Stimulated activated CD8-positive, alpha-beta memory T cell treated with anti-CD3 and anti-CD28 coated beads, Interleukin-15, amount 100 ng/mL, for 1 hour (primary cell): ENCODE measurements at places on chromosomes 6 and 20.

- no peak for DNase-seq
These were observed 20.2 kb downstream of the ADNP start for GRCh38 chr20:50911030-50911429.

- no peak for DNase-seq
These were observed 745.1 kb upstream of the MARCKS start for GRCh38 chr6:113112086-113112485.

- no peak for DNase-seq
These were observed 29.3 kb upstream of the PRDM1 start for GRCh38 chr6:106056746-106057390.

DNA sequence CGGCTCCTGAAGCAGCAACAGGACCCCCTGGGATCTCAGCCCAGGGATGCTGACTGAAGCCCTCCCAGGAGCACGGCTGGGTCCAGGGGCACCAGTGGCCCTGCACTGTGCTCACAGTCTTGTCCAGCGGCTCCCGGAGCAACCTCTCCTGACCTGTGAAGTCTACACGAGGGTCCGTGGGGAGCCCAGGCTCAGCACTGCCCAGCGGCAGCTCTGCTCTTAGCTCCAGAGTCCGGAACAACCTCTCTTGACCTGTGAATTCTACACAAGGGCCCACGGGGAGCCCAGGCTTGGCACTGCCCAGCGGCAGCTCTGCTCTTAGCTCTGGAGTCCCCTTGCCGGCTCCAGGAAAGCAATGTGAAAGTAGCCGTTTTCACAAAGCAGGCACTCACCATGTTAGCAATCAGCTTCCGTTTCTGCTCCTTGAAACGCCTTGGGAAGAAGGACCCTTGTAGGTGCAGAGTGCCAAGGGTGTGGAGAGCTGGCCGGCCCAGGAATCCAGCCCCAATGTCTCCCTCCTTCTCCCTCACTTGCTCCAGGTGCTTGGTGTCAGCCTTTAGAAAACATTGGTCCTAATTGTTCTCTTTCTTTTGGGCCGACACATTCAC, 310.9 kb downstream of the CDH4 start:
- no peak for DNase-seq

- no peak for DNase-seq
These were observed 862 bp downstream of the UCKL1 start for GRCh38 chr20:63955281-63955826.

DNA sequence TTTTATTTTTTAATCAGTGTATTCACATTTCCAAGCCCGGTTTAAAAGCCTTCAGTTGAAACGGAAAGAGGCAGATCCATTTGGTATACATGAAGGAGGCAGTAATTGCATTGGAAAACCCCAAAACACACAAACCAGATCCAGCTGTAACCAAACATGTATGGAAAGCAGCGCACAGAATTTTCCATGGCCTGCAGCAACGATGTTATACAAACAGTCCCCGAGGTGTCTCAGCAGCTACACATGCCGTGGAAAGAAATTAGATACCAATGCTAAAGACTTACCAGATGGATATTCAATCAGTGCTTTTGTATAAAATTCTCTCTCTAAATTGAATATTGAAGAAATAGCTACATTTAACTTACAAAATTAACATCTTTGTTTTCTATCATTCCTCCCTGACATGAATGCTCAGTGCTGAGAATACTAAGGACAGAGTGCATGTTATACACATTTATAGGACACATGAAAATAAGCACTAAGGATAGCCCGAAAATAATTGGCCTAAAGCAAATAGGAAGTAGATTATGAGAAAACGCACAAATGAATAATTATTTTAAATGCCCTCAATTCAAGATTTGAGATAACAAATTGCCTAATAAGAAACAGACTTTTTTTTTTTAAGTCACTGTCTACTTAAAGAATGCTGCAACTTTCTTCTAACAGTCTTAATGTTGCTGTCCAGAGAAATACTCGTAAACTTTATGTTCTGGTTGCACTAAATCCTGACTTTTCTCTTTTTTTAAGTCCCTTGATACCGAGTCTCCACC, 713.1 kb downstream of the HDGFL1 start:
- DNase-seq, result no peak

- no peak for DNase-seq
These were observed 49.1 kb upstream of the PLCB1 start for GRCh38 chr20:8082989-8083388.

DNA sequence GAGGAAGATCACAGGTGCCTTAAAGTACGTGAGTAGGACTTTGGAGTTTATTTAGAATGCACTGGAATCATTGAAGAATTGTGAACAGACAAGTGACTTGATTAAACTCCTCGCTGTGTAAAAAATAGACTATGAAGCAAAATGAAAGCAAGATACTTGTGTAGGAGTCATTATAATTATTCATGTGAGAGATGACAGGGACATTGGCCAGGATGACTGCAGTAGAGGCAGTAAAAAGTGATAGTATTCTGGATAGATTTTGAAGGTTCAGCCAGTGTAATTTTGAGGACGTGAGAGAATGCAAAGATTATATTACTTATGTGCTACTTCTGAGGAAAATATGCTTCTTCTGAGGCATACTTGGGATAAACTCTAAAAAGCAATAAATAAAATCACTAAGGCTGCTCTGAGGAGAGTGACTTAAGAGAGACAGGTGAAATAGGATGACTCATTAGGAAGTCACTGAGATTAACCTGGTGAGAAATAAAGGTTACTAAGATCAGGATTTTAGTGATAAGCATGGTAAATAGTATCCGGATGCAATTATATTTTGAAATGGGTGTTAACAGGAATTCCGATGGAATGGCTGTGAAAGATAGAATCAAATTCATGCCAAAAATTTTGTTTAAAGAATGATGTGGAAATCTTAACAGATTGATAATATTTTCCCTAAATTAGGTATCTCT, 202.0 kb downstream of the CENPW start:
- DNase-seq, result no peak

DNA sequence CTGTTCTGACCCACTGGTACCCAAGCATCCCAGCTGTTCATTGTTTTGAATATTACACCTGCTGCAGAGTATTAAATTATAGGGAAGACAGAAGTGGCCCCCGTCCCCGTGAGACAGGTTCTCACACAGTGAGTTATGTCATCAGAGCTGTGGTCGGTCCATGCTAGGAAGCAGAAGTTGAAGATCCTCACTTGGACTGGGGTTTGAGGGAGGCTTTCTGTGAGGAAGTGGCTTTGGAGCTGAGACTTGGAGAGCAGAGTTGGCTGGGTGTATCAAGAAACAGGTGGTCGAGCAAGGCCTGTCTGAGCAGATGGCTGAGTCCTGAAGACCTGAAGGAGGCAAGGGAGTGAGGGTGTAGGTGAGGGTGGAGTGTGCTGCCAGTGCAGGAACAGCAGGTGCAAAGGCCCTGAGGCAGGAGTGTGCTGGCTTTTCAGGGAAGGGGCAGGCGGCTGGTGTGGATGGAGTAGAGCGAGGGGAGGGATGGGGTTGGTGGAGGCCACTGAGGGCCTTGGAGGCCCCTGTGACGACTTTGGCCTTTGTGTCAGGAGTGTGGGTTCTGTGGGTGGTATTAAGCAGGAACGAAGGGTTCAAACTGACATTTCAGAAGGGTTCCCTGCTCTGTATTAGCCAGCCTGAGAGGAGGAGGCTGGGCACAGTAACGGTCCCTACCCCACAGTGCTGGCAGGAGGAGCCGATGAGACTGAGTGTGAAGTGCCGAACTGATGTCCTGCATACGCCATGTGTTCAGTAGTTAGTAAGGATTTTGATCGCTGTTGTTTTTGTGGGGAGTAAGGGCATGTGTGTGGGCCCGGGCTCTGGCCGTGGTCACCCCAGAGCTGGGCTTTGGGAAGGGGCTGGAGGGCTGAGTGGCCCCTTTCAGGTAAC, 11.8 kb downstream of the SRC start:
- no peak for DNase-seq

DNA sequence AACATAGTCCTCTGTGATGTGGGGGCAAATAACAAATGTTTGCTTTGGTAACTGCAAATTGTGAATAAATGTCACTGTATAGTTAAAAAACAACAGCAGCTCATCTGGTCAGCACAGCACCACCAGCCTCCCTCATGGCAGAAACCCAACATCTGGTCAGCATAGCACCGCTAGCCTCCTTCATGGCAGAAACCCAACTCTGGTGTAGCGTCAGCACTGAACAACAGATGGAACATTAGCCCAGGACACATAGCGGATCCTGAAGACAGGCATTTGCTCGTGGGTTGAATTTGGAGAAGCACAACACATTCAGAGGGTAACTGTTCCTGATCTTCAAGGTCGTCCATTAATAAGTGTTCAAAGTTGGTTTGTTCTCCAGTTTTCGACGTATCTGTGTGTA, 265.9 kb downstream of the DLL1 start:
- DNase-seq, result no peak

DNA sequence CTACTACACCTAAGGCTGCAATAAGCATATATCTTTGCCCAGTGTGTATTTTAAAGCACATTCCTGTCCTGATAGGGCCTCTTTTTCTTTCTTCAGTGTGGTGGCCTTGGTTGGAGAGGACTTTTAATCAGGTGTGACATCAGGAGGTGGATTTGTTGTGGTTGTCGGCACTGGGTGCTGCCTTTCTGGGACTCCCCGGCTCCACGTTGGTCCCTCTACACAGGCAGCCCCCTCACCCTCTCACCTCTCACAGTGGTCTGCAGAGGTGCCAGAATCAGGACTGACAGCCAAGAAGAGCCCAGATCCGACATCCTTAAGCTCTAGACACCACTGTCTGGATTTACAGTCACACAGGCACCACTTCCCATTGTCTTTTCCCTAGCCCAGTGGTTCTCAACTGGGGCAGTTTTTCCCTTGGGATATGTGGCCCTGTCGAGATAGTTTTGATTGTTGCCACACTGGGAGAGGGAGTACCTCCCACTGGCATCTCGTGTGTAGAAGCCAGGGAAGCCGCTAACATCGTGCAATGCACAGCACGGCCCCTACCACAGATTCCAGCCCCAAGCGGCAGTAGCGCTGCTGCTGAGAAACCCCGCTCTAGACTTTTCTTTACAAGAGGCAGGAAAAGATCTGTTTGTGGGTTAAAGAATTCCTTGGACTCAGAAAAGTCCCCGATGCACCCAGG, 314.1 kb downstream of the QKI start:
- no peak for DNase-seq

- no peak for DNase-seq
These were observed 9.3 kb upstream of the HLA-DQB2 start for GRCh38 chr6:32772656-32773055.

- DNase-seq, result no peak
These were observed 30.0 kb downstream of the VSTM2L start for GRCh38 chr20:37932919-37933318.

DNA sequence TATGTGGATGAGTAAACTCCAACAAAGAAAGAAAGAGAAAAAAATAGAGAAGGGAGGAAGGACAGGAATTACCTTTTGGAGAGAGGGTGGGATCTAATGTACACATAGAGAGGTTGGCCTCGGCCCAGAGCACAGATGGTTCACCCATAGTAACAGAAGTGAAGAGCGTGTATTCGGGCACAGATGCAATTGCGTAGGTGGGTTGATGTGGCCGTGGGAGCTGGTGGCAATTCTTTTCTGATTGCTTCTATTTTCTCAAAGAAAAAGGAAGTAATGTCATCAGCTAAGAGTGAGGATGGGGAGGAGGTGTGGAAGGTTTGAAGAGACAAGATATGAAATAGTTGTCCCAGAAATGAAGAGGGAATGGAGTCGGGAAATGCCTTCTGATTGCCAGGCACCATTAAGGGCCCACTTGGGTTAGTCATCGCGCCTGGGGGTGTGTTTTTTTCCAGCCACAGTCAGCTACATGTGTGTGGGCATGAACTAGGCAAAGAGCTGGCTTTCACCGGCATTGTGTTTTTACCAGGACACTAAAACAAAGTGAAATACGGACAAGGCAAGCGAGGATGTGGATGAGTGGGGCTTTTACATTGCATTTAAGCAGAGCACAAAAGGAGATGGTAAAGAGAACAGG, 158.7 kb downstream of the SYNE1 start:
- DNase-seq, result no peak

DNA sequence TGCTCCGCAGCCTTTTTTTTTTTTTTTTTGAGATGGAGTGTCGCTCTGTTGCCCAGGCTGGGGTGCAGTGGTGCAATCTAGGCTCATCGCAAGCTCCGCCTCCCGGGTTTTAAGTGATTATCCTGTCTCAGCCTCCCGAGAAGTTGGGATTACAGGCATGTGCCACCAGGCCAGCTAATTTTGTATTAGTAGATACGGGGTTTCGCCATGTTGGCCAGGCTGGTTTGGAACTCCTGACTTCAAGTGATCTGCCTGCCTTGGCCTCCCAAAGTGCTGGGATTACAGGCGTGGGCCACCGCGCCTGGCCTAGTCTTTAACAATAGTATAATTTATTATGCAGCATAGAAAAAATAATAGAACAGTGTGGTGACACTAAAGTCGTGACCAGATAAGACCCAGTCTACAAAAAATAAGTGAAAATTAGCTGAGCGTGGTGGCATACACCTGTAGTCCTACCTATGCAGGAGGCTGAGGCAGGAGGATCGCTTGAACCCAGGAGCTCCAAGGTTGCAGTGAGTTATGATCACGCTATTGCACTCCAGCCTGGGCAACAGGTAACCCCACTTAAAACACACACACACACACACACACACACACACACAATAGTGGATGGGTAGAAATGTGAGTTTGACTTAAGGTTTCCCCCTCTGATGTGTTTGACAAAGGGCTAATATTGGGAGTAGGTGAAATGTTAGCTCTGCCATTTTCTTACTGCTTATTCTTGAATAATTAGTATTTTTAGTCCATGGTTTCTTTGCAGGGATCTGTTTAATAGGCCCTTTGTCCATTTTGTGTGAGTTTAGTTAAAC, 6.5 kb downstream of the PIM1 start:
- no peak for DNase-seq

DNA sequence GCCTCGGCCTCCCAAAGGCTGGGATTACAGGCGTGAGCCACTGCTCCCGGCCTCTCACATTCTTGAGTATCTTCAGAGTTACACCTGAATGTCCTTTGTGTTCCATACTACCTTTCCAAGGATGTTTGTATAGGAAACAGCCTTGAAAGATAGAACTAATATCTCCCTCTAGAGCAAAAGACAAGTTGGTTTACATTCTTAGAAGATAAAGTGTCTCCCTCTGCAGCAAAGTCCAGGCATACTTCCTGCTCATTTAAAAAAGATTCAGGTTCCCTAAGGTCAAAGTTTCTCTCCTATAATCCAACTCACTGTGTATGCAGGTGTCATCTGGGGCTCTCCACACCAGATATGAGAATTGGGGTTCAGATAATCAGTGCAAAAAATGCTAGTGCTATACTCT, 224.4 kb downstream of the TPBG start:
- no peak for DNase-seq

- DNase-seq, result no peak
These were observed 55.8 kb downstream of the CDH4 start for GRCh38 chr20:61307686-61308476.

GRCh38 chr6:3426091-3426926, 30.5 kb downstream of the SLC22A23 start:
- no peak for DNase-seq
